ENCODE measurements at places on chromosomes 5 and 9.

GRCh38 chr5:164532235-164532900 lies 1026.9 kb downstream of the MAT2B start:
- no peak for DNase-seq

GRCh38 chr5:160233215-160233614 lies 3.9 kb downstream of the FABP6 start:
- DNase-seq = no peak

DNA sequence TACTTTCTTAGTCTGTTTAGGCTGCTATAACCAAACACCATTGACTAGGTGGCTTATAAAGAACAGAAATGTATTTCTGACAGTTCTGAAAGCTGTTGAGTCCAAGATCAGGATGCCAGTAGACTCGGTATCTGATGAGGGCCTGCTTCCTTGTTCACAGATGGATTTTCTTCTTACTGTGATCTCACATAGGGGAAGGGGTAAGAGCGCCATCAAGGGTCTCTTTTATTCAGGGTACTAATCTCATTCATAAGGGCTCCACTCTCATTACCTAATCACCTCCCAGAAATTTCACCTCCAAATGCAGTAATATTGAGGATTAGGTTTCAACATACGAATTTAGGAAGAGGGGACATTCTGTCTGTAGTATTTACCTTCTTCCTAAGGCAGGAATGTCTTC lies 384.0 kb upstream of the DMAC1 start:
- no peak for DNase-seq

- DNase-seq = no peak
These were observed 356.1 kb downstream of the SPOCK1 start for GRCh38 chr5:137142764-137143605.

- DNase-seq = no peak
These were observed 3.2 kb downstream of the RAB24 start for GRCh38 chr5:177300236-177300880.

DNA sequence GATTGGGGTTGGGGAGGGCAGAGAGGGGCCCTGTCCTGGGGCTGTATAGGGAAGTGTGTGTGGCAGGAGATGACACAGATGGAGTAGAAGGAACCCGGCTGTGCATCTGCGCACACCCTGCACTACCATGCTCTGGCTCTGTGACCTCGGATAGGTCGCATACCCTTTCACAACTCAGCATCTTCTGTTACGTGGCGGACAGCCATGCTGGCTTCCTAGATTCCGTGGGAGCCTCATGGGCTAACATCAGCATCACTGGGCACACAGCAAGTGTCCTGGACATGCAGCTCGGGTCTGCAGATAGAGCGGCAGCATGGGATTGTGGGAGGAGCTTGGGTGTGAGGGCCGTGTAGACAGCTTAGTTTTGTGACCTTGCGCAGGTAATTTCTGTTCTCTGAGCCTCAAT lies 9.2 kb downstream of the ARPC5L start:
- DNase-seq = no peak

DNA sequence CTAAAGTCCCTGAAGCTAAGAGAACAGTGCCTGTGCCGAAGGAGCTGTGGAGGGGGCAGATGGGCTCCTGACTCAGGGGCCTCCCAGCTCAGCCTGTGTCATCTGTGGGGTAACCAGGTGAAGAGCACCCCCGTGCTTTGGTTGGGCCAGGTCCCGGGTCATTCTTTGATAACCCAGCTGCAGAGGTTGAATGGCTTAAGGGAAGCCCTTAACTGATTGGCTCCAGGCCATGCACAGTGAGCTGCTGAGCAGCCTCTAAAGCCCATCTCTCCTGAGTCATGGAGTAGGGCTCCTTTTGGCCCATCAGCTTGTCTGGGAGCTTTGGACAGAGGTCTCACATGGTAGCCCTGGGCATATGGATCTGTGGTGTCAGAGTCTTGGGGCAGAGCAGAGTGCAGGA lies 28.7 kb downstream of the COL27A1 start:
- no peak for DNase-seq

GRCh38 chr5:132464156-132464939 lies 26.2 kb downstream of the IRF1 start:
- no peak for DNase-seq

DNA sequence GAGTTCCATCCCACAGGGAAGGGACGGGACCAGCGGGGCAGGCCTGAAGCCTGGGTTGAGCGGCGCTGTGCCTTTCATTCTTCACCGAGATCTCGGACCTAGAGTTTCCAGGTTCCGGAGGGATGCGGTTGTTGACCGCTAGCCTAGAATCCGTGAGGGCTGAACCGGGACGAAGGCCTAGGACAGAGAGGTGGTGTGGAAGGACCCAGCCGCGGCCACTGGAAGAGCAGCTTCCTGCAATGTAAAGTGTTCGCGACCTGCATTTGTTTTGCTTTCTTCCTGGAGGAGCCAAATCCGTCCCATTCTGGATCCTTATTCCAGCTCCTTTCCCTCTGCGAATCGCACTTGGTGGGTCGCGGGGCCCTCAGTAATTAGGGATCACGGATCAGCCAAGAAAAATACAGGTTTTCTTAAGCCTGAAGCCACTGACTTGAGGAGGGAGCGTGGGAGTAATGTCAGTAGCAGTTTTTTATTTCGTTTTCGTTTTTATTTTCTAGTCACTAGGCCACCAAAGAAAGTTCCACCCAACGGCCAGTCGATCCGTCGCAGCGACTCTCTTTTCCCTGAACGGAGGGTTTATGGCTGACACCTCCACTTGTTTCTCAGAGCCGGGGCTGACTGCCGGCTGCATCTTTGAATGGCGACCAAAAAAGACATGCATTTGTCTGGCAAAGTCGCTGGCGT lies 48.6 kb downstream of the ANXA2R start:
- DNase-seq = no peak

- DNase-seq = no peak
These were observed 133.4 kb upstream of the PAPPA start for GRCh38 chr9:116020146-116020545.

- no peak for DNase-seq
These were observed 5.2 kb upstream of the FCN2 start for GRCh38 chr9:134875371-134875770.

DNA sequence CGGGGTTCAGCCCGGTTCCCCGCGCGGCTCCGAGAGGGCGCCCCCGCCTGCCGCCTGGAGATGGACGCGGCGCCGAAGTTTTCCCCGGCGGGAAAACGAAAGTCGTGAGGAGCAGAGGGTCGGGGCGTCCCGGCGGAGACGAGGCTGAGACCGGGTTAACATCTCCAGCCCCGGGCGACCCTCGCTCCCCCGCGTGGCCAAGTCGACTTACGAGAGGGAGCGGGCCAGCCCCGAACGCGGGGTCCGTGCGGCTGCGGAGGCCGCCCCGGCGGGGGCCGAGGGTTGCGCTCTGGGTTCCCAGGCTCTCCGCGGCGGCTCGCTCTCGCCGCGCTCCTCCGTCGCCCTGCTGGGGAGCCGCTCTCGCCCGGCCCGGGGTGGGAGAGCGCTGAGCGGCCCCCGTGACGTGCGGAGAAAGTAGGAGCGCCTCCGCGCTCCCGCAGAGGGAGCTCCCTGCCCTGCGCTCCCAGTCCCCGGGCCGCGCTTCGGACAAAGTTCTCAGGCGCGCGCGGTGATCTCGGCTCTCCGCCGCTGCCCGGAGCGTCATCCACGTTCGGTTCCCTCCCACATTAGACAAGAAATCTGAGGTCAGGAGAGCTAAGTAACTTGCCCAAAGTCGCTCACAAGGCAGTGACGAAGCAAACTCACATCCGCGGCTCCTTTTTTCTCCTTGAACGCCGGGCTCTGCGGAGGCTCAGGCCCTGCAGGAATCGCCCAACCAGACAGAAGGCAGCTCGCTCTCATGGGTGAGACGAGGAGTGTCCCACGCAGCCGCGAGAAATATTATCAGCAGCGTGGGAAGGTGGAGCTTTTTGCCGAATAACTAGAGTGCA lies 1.2 kb upstream of the GCNT4 start:
- peak; percentile 37 for DNase-seq

GRCh38 chr9:35789541-35789940 lies 1.9 kb upstream of the NPR2 start:
- DNase-seq = no peak

- DNase-seq = no peak
These were observed 273.9 kb downstream of the ARHGEF28 start for GRCh38 chr5:73899916-73900315.

- DNase-seq = no peak
These were observed 232.5 kb upstream of the MSX2 start for GRCh38 chr5:174491761-174492350.

GRCh38 chr5:12193536-12193935 lies 289.3 kb upstream of the CTNND2 start:
- DNase-seq = no peak

GRCh38 chr9:18821788-18822187 lies 211.2 kb downstream of the SAXO1 start:
- DNase-seq = no peak

GRCh38 chr9:132001567-132001966 lies 78.1 kb downstream of the MED27 start:
- no peak for DNase-seq

DNA sequence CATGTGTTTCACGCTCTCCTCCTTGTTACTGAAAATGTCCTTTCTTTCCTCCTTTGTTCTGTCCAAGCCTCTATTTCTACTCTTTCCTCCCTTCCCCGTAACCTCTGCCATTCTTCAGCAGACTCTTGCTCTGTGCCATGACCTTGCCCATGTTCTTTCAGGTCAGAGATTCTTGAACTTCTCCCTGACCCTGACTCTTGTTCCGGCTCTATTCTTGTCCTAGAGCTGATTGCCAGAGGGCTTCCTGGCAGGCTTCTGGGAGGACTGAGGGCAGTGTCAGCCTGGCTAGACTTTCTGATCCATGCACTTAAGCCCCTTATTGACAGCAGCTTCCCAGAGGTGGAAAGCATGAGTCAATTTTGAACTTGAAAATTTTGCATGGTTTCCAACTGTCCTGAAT lies 174.2 kb downstream of the TMEM161B start:
- no peak for DNase-seq

- no peak for DNase-seq
These were observed 18.2 kb downstream of the NR2F1 start for GRCh38 chr5:93601071-93601801.

- no peak for DNase-seq
These were observed 52.0 kb upstream of the KLF4 start for GRCh38 chr9:107541523-107541922.

All from stimulated activated CD4-positive, alpha-beta T cell treated with anti-CD3 and anti-CD28 coated beads, TNF-alpha, amount 100 ng/mL, for 1 hour (primary cell).